Activated naive CD8-positive, alpha-beta T cell treated with anti-CD3 and anti-CD28 coated beads for 36 hours (primary cell): ENCODE measurements at places on chromosomes 1 and 21.
A peak's percentile ranks its signal among the peaks of the same experiment; 100 is the strongest.

DNA sequence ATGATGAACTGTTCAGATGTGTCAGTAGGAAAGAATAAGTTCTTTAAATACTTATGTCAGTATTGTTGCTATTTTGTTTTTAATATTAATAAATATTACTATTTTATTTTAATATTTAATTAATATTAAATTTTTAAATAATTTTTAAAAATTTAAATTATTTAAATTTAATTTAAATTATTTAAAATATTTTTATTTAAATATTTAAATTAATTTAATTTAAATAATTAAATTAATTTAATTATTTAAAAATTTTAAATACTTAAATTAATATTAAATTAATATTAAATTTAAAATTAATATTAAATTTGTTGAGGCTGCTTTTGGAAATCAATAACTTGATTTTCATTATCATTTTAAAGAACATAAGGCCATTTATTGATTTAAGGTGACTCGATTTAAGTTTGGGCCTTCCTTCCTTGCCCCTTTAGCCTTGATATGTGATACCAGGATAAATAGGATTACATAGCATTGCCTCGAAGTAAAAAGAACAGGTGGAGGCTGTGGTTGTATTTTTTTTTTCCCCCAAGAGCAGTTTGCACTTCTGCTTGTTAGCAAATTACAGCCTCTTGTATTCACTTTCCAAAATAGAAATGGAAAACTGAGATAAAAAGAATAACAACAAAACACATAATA lies 915.2 kb downstream of the TTLL7 start:
- DNase-seq: no peak

GRCh38 chr1:197850042-197850441 lies 52.4 kb upstream of the C1orf53 start:
- DNase-seq: no peak

DNA sequence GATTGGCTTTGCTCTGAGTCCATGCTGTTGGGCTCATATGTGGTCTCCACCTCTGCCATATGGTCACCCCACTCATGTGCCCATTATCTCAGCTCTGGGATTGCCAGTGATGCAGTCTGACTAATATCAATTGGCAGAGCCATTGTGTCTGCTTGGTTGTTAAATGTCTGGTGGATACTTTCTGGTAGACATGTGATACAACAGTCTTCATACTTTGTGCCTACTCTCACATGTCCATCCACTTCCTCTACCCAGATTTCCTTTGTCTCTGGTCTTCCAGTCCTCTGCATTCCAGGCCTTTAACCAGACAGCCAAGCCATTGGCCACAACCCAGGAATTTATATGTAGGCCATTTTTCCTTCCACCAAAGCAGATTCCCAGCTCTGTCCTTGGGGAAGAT lies 30.8 kb upstream of the DIPK1A start:
- no peak for DNase-seq

DNA sequence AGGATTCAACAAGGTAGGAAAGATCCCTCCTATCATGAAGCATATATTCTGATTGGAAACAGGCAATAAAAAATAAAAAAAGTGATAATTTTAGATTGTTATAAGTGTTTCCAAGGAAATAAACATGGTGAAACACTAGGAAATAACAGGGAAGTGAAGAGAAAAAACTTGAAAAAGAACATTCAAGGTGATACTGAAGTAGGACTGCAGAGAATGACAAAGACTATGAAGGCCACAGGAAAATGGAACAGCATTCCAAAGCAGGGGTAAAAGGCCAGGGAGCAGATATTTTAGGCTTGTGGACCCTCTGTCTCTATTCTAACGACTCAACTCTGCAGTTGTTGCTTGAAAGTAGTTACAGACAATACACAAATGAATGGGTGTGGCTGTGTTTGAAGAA lies 7.9 kb downstream of the ANKRD45 start:
- DNase-seq: no peak

- no peak for DNase-seq
These were observed 41.1 kb upstream of the SRP9 start for GRCh38 chr1:225736437-225737098.

- DNase-seq: no peak
These were observed 63.4 kb upstream of the CSF1 start for GRCh38 chr1:109847251-109847650.

DNA sequence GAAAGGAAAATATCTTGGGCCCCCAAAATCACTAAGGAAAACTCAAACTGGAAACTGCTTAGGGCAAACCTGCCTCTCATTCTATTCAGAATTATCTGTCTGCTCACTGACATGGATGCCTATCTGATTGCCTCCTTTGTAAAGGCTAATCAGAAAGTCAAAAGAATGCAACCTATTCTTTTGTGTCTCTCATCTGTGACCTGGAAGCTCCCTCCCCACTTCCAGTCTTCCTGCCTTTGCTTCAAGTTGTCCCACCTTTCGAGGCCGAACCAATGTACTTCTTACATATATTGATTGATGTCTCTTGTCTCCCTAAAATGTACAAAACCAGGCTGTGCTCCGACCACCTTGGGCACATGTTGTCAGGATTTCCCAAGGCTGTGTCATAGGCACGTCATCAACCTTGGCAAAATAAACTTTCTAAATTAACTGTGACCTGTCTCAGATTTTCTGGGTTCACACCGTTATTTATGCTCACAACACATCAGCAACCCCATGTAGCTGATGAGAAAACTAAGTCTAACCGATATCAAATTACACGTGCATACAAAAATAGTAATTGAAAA lies 302.3 kb upstream of the NRIP1 start:
- no peak for DNase-seq

DNA sequence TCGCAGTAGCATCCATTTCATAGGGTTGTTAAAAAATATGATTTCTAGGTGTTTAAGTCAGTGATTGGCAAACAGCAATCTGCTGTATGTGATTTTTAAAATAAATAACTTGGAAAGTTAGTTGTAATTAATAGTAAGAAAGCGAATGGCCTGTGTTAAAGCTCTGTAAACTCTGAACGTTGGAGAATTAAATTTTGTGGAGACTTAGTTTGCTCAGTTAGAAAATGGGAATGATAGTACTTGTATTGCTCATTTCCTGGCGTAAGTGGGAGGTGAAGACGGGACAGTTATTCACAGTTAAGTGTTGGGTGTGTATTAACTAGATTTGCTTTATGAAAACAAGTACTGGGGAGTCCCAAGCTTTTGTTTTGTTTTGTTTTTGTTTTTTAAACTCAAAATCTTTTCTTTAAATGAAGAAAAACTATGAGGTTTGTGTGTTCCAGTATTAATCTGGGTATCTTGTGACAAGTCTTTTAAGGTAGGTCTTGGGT lies 995 bp downstream of the CACYBP start:
- no peak for DNase-seq

GRCh38 chr21:23152130-23152529 lies 2153.9 kb downstream of the NCAM2 start:
- DNase-seq: no peak

DNA sequence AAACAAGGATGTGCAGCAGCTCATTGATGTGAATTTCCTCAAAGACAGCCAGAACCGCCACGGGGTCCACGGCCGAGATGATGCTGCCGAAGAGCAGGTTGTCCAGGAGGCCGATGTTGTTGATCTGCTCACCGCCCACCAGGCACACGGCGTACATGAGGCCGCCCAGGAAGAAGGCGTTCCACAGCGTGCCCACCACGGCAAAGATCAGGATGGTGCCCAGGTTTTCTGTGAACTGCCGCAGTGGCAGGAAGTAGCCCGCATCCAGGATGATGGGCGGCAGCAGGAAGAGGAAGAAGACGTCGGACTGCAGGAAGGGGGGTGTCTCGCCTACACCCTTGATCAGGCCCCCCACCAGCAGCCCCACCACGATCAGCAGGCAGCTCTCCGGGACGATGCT lies 41.1 kb downstream of the SLC9A1 start:
- DNase-seq: peak; percentile 43

GRCh38 chr1:109539676-109540075 lies at the start of gene GPR61:
TSS of gene GPR61 (plus strand) at chr1:109539872. CDS start at chr1:109543023, 3,151 bp downstream.
- no peak for DNase-seq

GRCh38 chr1:193111641-193112090 lies 6.5 kb upstream of the GLRX2 start:
- DNase-seq: no peak

- no peak for DNase-seq
These were observed 101.5 kb upstream of the CACYBP start for GRCh38 chr1:174898102-174898797.

- DNase-seq: no peak
These were observed 532.3 kb upstream of the USP24 start for GRCh38 chr1:55747408-55747841.

DNA sequence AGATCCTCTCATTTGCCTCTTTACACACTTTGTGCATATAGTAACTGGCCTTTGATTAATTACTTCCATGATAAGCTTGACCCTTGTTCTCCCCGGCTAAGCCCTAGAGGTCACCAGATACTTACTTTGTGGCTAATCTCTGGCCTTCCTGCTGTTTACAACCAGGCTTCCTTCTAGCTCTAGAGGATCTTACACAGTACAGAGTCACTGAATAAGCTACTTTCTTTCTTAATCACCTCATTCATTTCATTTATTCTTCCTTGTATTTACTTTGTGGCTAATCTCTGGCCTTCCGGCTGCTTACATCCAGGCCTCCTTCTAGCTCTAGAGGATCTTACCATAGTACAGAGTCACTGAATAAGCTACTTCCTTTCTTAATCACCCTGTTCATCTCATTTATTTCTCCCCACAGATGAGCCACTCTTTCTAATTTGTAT lies 144.3 kb upstream of the C1orf21 start:
- DNase-seq: no peak

DNA sequence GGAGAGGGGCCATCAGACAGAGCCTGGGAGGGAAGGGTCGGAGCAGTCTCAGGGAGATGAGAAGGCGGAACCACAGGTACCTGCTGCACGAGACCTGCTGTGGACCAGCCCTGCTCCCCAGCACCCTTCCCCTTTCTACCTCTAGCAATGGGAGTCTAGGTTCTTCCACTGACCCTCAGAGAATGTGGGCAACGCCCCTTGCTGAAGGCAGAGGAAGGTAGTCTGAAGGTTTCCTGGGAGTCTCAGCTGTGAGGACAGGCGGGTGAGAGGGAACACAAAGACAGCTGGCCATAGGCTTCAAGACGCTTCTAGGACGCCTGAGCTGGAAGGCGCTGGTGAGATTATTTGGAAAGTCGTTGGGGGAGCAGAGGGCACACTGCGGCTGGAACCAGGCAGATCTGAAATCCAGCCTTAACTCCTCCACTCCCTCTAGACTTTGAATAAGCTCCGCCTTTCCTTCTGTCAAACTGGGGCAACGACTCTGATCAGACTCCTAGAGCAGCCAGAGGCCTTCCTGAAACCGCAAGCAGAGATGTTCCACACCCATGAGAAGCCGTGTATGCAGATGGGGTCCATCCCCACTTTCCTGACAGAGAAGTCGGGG lies 18.1 kb downstream of the SLC45A3 start:
- DNase-seq: no peak

DNA sequence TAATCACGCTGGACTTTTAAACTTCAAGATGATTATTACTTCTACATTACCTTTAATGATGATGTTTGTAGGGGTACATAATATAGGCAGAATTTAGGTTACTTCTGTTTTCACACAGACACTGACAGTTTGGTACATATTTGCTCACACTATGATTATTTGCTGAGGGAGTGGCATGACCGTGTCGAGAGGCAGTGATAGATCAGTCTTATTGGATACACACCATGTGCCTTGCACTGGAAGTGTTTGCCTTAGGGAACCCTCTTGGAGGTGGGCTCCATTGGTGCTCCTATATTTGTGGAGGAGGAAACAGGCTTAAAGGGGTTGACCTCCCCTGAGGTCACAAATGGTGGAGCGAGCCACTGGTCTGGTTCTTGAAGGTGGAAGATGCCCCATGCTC lies 132.1 kb downstream of the PRDM2 start:
- no peak for DNase-seq

DNA sequence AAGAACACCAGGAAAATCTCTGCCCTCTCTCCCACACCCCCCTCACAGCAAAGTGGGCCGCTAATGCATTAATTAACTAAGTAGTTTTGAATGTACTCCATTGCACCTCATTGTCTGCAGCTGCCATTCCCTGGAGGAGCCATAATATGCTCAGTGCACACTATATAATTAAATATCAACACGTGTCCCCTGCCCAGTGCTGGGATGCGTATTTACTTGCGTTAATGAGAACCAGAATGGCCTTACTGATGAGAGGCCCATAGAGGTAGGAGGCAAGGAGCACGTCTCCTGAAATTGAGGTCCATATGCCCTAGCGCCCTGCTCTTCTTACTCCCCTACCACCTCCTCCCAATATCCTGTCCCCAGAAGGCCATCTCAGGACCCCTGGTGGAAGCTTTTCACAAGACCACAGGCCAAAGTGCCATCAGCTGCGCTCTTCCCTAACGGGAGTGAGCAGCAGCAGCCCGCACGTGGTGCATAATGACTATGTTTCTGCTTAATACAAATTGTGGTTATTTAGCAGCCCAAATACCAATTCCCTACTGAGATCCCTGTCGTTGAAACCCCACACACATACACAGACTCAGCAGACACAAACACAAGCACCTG lies 76.8 kb downstream of the PLXNA2 start:
- no peak for DNase-seq

DNA sequence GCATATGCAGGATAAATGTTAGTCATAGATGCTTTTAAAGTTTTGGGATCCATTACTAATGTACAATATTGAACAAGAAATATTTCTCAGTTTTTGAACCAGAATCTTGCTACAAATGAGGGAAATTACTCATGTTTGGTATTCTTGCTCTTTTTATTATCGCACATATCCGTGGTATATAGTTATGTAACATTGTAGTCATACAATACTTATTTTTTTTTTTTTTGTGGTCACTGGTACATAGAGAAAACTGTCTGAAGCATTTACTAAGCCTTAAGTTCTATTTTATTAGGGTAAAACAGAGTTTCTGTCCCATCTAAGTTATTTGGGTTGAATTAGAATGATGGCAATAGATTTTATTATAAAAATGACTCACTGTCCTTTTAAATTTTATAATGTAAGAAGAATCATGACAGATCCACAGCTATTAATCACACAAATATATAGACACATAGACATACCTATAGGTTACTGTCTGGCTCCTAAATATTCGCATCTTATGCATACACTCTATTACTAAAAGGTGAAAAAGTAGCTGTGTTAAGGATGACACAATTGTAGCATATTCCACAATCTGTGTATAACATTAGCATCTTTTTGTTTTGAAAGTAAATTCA lies 18.0 kb upstream of the PRKAA2 start:
- no peak for DNase-seq

DNA sequence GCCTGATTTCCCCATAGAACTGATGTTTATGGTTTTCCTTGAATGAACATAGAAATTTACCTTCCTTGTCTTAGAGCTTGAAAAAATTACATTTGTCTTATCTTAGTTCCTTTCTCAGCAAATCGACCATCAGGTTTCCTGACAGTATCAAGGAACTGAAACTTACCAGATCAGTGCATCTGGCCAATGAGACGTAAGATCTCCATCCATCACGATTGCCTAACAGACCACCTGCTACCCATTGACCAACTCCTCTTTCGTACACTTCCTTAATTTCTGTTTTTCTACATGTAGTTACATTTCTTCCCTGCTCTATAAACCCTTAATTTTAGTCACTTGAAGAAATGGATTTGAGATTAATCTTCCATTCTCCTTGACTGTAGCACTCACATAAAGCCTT lies 57.4 kb upstream of the TMPRSS15 start:
- no peak for DNase-seq

- DNase-seq: no peak
These were observed 195.1 kb upstream of the FMN2 start for GRCh38 chr1:239896569-239896968.
